ENCODE measurements at places on chromosomes 13 and 19. TPM values are rescaled to one million over a fixed set of nuclear protein-coding genes. Genes with fewer than 3 reads are reported as not detected.

TMEM221 gene
- total RNA-seq, result 0.71 TPM

TMIGD2 gene
- total RNA-seq, result not detected

C3 gene
- not detected for total RNA-seq

- no peak for DNase-seq
Observed at GRCh38 chr13:78750735-78751134, 91.8 kb upstream of the OBI1 start.

- DNase-seq, result no peak
Observed at GRCh38 chr13:99376132-99376531, 68.9 kb upstream of the GPR183 start.

DNA sequence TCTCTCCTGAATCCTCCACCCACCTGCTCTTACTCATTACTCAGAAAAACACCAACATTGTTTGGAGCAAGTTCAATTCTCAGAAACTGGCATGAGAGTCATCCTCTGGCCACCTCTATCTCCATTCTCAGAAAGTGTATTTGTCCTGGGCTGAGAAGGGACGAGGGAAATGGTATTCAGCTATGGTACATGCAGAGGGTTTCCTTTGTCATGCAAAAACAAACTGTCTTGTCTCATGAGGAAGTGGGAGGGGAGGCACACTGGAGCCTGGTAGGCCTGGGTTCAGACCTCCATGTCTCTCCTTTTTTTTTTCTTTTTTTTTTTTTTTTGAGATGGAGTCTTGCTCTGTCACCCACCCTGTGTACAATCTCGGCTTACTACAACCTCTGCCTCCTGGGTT lies 31.9 kb upstream of the LILRA2 start:
- no peak for DNase-seq

DNA sequence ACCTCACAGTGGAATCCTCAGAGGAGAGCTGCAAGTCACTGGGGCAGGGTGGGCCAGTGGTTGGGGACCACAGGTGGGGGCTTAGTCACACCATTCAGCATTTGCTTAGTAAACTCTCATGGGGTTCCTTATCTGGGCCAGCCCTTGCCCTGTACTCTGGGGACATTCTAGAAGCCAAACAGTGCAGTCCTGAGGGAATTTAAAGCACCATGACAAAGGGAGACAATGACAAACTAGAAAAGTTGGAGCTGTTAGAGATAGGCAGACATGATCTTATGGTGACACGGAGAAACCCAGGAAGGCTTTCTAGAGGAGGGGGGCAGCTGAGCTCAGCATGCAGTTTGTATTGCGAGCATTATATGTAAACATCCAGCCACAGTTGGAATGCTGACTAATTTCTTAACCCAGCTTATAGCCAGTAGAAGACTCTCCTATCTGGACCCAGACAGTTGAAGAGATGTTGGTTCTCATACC lies 87.6 kb downstream of the ZNF429 start:
- DNase-seq, result no peak

DNA sequence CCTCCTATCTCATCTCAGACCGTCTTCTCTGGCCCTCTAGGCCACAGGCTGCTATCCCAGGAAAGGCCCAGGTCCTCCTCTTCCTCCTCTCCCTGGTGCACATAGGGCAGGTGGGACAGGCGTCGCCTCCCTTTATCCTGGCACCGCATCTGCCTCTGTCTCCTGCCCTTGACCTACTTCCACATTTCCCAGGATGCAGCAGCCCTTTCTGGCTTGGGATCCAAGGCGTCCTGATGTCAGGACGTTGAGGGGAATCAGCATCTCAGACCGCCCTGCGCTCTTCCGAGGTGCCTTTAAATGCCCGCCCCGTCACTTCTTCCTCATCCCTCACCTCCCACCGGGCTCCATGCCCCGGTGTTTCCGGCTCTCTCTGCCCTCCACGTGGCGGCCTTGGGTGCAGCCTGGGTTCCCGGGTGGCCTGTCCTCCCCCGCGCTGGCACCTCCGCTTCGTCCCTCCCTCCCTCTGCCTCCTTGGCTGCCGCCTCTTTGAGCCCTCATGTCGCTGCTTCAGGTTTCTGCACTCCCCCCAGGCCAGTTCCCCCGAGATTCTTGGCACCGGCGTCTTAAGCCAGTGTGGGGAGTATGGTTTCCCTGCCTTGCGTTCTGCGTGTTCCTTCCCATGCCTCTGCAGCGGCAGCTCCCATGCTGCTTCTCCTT lies 66.3 kb downstream of the KDM4B start:
- no peak for DNase-seq

DNA sequence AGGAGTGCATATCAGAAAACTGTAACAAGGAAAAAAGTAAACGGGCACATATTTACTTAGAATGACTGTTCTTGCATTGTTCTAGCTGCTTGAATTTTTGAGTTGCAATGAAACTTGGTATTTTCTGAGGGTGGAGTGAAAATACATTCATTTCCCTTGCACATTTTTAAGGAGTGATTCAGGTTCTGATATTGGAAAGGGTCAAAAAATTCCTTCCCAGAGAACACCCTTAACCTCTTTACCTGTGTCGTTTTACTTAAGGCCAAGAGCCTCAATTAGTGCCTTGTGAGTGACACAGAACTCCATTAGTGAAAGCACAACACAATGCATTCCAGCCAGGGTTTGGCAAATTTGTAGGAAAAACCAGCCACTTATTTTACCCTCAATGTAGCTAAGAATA lies 2.3 kb downstream of the ITGBL1 start:
- DNase-seq, result no peak

GRCh38 chr13:37198629-37199028 lies 93.2 kb upstream of the CSNK1A1L start:
- DNase-seq, result no peak

DNA sequence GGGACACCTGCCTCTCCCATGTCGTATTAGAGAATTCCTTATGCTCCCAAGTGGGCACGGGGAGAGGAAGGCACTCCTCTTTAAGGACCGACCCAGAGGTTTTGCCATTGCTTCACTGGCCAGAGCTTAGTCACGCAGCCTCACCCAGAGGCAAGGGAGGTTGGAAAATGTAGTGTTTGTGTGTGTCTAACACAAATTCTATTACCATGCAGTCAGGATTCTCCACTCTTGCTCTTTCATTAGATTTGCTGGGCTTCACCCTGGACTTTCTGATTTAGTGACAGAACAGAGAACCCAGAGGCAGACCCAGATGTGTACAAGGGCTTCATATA lies 14.6 kb upstream of the NCCRP1 start:
- no peak for DNase-seq

DNA sequence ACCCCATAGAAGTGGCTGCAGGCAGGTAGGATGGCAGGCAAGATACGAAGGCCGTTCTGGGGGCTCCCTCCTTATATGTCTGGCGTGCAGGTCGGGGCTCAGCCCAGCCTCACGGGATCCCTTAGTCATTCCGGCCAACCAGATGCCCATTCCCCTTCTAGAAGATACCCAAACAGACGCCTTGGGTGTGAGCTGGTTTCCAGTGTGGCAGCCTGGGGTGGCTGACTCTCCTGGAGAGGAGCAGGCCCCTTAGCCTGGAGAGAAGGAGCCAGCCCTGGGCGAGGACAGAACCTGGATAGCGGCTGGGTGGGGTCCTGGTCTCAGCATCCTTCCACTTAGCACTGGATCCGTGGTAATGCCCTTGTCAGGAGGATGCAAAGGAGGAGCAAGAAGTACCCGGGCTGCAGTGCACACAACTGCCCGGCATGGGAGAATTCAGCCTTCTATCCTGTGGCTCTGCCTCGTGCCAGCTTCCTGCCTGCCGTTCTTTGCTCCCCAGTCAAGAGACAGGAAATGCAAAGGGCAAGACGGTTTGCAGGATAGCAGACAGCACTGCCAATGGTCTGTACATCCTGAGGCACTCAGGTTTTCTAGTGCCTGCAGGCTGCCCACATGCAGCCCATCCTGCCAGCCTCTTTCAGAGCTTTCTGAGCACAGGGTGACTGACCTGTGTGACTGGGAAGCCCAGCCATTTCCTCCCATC lies 56.7 kb upstream of the WASF3 start:
- DNase-seq, result no peak

GRCh38 chr19:57815247-57816075 lies 748 bp upstream of the ZNF552 start:
- no peak for DNase-seq
